Sigmoid colon (tissue), 7 donors: ENCODE measurements at places on chromosomes 7 and 10. TPM values are rescaled to one million over a fixed set of nuclear protein-coding genes. Genes with fewer than 3 reads are reported as not detected.

MYO1G gene
- 1.1 TPM for total RNA-seq

OPN1SW gene
- total RNA-seq: not detected

CPA4 gene
- not detected for total RNA-seq

IFIT3 gene
- total RNA-seq: 8.0 TPM

MALRD1 gene
- 4.6 TPM for total RNA-seq

ATRNL1 gene
- total RNA-seq: 7.8 TPM

TCAF1 gene
- total RNA-seq: 56.8 TPM

DENND11 gene
- total RNA-seq: 17.1 TPM

FAM24B gene
- 0.99 TPM for total RNA-seq

AKR1C2 gene
- 3.5 TPM for total RNA-seq

CUZD1 gene
- total RNA-seq: not detected

DNA sequence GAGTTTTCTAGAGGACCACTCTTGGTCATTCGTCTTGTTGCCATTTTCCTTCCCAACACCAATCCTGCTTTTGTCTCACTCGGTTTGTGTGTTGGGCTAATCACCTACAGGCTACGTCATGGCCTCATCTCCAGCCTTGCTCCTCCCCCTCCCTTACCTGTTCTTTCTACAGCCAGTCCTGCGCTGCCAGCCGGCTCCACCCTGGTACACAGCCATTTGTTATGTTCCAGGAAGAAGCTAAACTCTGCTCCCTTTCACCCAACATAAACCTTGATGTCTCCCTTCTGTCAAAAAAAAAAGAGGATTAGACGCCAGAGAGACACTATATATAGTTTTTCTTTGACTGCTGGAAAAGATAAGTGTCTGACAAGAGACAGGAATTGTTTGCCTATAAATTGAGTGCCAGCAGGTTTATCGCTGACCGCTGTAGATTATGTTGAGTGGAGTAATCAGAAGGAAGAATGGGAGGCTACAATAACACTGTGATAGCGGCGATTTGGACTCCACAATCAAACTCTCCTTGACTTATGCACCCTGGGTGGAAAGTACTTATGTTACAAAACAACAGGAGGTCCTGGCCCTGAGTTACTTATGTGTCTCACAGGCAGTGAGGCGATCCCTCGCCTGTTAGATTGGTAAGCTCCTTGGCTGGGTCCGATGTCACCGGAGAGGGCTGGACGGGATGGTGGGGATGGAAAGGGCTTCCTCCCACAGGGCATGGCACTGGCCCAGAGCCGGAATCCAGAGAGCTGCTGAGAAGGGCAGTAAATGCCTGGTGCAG lies 171.3 kb upstream of the BMPER start:
- DNase-seq: no peak

DNA sequence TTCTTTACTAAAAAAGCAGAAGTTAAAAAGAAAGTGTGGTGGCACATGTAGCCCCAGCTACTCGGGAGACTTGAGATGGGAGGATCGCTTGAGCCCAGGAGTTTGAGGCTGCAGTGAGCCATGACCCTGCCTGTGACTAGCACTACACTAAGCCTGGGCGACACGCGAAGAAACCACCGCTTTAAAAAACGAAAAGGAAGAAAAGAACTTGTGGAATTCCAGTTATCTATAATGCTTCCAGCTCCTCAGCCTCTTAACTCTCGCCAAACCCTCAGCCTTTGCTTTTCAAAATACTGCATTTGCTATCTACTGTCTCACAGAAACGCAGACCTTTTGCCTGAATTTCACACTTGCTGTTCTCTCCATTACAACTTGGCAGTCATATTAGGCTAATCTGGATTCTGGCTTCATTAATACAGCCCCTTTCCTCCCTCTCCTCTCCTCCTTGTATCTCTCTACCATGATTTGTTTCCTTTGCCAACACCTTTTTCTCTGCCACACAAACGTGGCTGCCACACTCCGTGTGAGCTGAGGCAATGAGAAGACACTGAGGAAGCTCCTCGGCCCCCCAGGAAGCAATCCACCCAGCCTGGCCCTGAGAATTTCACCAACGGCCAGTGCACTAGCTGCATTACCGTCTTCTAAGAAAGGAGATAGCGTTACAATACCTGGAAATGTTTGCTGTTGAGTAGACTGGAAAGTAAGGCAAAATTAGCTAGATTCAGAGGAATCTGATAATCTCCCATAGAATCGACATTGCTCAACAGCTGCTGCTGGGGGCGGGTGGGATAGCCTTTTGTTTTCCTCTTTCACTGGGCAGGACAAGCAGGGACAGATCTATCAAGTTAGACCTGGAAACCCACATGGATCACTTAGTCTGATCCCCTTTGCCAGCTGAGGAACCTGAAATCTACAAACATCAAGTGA lies 37.2 kb downstream of the CALML5 start:
- no peak for DNase-seq

DNA sequence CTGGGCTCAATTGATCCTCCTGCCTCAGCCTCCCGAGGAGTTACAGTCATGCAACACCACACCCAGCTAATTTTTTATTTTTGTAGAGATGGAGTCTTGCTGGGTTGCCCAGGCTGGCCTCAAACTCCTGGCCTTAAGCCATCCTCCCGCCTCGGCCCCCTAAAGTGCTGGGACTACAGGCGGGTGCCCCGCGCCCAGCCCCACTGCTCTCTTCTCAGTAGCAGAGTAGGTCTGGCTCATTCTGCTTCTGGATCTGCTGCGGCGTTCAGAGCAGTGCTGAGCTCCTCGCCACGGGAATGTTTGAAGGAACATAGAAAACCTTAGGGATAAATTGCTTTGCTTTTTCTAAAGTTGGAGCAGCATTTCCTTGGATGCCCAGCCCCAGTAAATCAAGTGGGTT lies 27.4 kb downstream of the WIPI2 start:
- peak; percentile 46 for DNase-seq

- no peak for DNase-seq
These were observed 49.9 kb upstream of the NKX6-2 start for GRCh38 chr10:132835848-132836233.

- DNase-seq: no peak
These were observed 91.4 kb upstream of the CAPZA2 start for GRCh38 chr7:116770941-116771340.

- DNase-seq: no peak
These were observed 65.3 kb upstream of the AQP1 start for GRCh38 chr7:30846378-30846777.

DNA sequence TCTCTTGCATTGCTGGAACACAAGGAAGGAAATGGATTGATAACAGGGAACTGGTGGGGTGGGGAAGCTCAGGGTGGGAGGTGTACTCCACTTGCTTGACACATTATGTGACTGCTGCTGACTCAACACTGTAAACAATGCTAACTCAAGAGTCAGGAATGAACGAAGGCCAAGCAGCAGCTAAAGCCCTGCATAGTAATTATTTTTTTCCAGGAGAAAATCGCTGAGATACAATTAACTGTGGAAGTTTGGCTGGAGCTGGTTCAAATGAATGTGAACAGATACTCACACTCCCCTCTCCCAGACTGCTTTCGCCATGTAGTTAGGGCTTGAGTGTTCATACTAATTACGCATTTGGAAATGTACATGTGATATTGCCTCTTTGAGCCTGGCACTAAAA lies 170.9 kb upstream of the AOAH start:
- DNase-seq: no peak

DNA sequence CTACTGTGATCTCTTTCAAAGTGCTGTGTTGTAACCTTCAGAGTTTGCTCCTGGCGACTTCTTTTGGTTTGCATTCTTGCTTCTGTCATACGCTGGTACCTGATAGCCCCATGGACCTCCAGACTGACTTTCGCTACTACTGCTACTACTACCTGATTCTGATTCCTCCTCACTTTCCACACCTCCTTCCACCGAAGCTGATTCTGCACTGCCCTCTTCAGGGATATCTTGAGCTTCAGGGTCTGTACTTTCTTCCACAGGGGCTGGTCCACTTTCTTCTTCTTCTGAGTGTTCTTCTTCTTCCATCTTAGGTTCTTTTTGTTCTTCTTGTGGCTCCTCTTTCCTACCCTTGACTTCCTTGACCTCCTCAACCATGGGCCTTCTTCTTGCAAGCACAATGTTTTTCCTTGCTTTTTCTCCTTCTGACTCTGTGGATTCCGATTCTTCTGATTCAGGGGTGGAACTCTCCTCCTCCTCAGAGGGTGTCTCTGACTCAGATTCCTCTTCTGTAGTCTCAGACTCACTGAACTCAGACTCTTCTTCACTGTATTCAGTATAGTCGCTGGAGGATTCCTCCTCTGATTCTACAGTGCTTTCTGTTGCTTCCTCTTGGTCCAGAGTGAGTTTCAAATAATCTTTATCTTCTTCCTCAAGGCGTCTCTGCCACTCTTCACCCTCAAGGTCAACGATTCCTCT lies 992.2 kb downstream of the PCDH15 start:
- no peak for DNase-seq

DNA sequence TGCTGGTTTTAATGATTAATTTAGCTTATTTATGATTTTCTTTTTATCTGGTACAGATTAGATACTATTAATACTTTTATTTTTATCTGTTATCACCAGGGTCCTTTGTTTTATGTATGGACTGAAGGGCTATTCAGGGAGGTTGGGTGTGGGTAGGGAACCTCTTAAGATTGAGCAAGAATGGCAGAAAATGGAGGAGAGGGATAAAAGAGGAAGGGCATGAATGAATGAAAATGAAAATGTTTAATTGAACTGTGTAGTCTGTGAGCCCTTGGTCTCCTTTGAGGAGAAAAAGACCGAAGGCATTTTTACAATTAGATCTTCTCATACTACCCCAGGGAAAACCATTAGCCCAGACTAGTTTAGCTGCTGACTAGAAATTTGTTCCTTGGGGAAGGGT lies 93.1 kb downstream of the CDK14 start:
- DNase-seq: no peak

GRCh38 chr10:123847686-123848432 lies 43.7 kb downstream of the CPXM2 start:
- DNase-seq: no peak

- DNase-seq: no peak
These were observed 50.1 kb downstream of the COL1A2 start for GRCh38 chr7:94444813-94445212.

- no peak for DNase-seq
These were observed 45.3 kb upstream of the BAMBI start for GRCh38 chr10:28631896-28632583.

DNA sequence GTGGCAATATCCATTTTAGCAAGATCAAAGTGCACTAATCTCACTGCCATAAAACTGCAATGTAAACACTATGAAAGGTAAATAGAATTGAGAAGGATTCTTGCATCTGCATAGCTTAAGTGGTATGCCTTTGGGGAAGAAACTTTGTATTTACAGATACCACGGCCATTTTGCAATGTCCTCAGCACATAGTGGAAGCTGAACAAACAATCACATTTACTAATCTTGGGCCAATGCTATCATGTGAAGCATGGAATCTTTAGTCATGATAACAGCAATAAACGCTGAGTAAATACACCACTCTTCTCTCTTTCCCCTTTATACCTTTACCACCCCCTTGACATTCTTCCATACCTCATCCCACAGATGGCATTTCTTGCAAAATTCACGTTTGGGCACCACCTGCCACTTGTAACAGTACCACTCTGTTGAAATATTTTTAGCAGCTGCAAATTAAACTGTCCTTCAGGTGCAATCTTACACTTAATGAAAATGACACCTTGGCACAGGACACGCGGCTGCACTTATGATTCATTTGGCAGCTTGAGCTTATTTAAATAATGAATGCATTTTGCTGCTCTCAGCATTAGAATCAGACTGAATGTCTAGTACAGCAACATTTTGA lies 171.8 kb downstream of the SEMA3A start:
- DNase-seq: no peak

- DNase-seq: peak; percentile 77
These were observed 12.5 kb downstream of the ITPRIP start for GRCh38 chr10:104325436-104326435.

- no peak for DNase-seq
These were observed 238.9 kb upstream of the PLXDC2 start for GRCh38 chr10:19577381-19577780.

- DNase-seq: no peak
These were observed 96.7 kb upstream of the CABCOCO1 start for GRCh38 chr10:61565819-61566560.

DNA sequence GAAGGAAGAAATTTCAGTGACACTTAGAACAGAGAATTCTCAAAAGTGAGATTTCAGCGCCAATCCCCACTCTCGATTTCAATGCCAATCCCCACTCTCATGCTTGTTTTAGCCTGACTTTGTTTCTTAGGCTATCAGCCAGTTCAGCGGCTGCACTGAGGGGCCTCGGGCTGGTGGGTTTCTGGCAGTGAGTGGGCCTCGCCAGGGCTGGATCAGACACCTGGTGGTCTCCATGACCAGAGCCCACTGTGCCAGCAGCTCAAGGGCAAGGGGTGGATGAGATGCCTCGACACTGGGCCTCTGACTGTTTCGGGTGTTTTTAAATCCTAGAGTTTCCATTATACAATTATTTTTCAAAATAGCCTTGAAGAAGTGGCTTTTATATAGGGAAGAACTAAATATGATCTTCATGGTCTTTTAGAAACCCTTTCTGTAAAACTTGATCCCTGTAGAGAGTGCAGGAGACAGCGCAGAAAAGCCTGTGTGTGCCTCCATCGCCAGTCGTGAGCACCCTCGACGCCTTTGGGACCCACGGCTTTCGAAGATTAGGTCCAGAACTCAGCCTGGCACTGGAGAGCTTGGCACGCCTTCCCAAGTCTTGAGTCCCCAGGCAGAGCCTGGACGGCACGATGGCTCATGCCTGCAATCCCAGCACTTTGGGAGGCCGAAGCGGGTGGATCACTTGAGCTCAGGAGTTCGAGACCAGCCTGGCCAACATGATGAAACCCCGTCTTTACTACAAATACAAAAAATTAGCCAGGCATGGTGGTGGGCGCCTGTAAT lies 76.2 kb downstream of the INPP5A start:
- peak; percentile 60 for DNase-seq

DNA sequence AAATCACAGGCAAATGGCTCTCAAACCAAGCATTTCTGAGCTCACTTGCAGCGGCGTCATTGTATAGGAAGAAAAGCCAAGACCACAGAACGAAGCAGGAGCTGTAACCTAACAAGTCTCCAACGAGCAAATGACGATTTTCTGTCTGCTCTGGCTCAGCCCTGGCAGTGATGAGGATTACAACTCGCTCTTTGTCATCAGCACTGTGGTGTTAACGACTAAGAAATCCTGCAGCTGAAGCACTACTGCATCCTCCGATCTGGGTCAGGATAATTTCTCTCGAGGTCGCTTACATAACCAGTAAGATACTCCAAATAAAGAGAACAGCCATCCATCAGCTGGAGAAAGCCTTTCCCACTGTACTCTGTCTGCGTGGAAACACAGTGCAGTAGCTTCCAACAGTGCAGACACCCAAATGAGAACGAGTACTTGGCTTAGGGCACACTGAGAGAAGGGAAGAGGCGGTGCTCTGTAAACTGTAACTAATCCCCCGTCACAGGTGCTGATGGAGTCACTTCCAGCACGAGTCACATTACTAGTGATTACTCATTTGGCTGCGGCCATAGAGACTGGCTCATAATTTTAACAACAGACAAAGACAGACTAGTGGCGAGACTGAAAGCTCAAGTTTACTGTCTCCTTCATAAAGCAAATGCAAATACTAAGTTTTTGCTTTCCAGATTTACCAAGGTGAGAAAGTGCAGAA lies 135.8 kb downstream of the NRBF2 start:
- peak; percentile 95 for DNase-seq

GRCh38 chr7:74334030-74334429 lies 44.8 kb downstream of the CLIP2 start:
- no peak for DNase-seq
